ENCODE measurements at places on chromosomes 1 and 21. TPM values are rescaled to one million over a fixed set of nuclear protein-coding genes. Genes with fewer than 3 reads are reported as not detected.

Gene VPS26C
- 56.7 TPM for total RNA-seq

Gene LCE1D
- total RNA-seq = not detected

Gene RHD
- total RNA-seq = not detected

- no peak overlapping the region for H3K4me3 ChIP-seq
- H3K27ac ChIP-seq = no peak overlapping the region
- no peak for DNase-seq
- peaks cover 21% of the 10 kb centered on the region for H3K4me1 ChIP-seq
- H3K36me3 ChIP-seq = 0 out of 2 replicates have a peak, but pooled peaks cover 4% of the 10 kb centered on the region
These were observed 96.8 kb upstream of the RUNX3 start for GRCh38 chr1:25026730-25027450.

DNA sequence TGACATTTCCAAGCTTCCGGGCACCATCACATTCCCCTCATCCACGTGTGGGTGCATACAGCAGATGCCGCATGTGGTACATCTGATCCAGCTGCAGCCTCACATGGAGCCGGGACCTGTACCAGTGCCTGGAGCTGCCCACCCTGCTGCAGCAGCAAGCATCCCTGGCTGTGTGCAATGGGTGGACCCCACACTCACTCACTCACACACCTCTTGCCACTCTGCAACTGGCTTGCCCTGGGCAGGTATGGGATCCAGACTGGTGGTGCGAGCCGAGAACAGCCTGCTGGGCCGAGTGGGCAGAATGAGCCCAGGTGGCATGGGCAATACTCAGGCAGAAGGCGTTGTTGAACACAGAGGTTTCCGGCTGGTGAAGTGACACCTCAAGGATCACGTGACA lies 75.0 kb downstream of the DPYD start:
- no peaks in the 10 kb centered on the region for H3K27me3 ChIP-seq
- H3K4me1 ChIP-seq = no peaks in the 10 kb centered on the region
- H3K36me3 ChIP-seq = peaks cover 8% of the 10 kb centered on the region

DNA sequence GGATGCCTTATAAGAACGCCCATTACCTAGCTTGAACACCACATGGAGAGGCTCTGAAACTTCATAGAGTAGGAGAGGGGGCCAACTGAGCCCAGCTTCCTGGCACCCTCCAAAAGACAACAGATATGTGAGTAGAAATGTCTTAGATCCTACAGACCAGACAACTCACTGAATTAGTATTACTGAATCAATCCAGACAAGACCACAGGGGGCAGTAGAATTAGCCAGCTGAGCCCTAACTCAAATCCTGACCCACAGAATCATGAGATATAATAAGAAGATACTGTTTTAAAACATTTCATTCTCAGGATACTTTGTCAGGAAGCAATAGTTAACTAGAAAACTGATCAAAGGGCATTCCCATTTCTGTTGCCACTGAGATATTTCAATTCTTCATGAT lies 45.8 kb upstream of the C1orf21 start:
- no peak for DNase-seq
- no peaks in the 10 kb centered on the region for H3K27me3 ChIP-seq
- H3K27ac ChIP-seq = no peak overlapping the region
- peaks cover 7% of the 10 kb centered on the region for H3K36me3 ChIP-seq

DNA sequence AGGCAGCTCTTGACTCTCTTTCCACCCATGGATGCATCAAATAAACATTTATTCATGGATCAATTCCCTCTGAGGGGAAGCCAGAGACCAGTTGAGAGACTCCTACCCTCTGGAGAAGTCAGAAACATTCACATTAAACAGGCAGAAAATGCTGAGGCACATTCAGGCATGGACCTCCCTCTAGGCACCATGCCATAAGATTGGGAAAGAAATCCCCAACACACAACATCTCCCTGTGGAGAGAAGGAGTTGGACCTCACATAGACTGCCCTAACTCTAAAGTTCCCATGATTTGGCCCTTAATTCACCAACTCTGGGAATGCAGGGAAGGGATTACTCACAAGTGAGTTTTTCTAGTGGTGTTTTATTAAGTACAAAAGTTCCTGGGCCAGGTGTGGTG lies 415.3 kb upstream of the C1orf87 start:
- no peaks in the 10 kb centered on the region for H3K36me3 ChIP-seq
- no peak overlapping the region for H3K27ac ChIP-seq
- no peak for DNase-seq
- H3K4me1 ChIP-seq = peaks cover 9% of the 10 kb centered on the region
- no peak overlapping the region for H3K4me3 ChIP-seq
